Right ventricle myocardium superior (tissue), 1 donor: ENCODE measurements at places on chromosomes 2 and 18. TPM values are rescaled to one million over a fixed set of nuclear protein-coding genes. Genes with fewer than 3 reads are reported as not detected.

- DNase-seq = no peak
These were observed 12.8 kb downstream of the EPG5 start for GRCh38 chr18:45954070-45954934.

GRCh38 chr2:26484579-26484978, 6.7 kb upstream of the OTOF start:
- no peak for DNase-seq

CDCA7 gene
- 1.3 TPM for total RNA-seq

CGREF1 gene
- 1.4 TPM for total RNA-seq
